ENCODE measurements at places on chromosomes 13 and 19. TPM values are rescaled to one million over a fixed set of nuclear protein-coding genes. Genes with fewer than 3 reads are reported as not detected.

KLK3 gene
- not detected for total RNA-seq

EMP3 gene
- 538 TPM for total RNA-seq

KIR2DL4 gene
- total RNA-seq, result not detected

CACNA1A gene
- 0.06 TPM for total RNA-seq

SLC7A1 gene
- 35.5 TPM for total RNA-seq

KLK2 gene
- not detected for total RNA-seq

FAM216B gene
- not detected for total RNA-seq

PSG2 gene
- not detected for total RNA-seq

CD209 gene
- not detected for total RNA-seq

TRIM28 gene
- 899 TPM for total RNA-seq

PSPN gene
- 0.97 TPM for total RNA-seq

ZNF730 gene
- not detected for total RNA-seq

RPS16 gene
- total RNA-seq, result 6,338 TPM

GRIN3B gene
- total RNA-seq, result 3.3 TPM

TMEM150B gene
- total RNA-seq, result not detected

KLK15 gene
- not detected for total RNA-seq

Data from A549 treated with dexamethasone at 1 μM for 4 hours (cell line).